Progenitor cell of endocrine pancreas (in vitro differentiated cells): ENCODE measurements at places on chromosomes 4 and X.

GRCh38 chr4:76197031-76197743 is 16.4 kb downstream of the SCARB2 start:
- DNase-seq = no peak

GRCh38 chr4:170398218-170398617 is 308.5 kb upstream of the AADAT start:
- no peak for DNase-seq

DNA sequence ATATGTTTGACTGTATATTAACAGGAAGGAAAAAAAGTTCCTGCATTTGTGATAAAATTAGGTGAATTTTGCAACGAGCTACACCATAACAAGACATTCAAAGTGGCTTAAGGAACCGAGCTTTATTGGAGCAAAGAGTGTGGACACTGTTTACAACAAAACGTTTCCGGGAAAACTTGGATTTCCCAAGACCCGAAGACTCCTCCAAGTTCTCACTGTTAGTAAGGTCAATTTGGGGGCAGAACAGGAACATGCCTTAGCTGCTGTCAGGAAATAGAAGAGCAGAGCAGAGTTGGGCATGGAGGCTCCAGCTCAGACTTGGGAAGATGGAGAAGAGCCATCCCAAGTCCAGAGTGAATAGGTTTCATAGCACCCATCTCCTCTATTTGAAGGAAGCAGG is 16.5 kb downstream of the ADH6 start:
- no peak for DNase-seq

DNA sequence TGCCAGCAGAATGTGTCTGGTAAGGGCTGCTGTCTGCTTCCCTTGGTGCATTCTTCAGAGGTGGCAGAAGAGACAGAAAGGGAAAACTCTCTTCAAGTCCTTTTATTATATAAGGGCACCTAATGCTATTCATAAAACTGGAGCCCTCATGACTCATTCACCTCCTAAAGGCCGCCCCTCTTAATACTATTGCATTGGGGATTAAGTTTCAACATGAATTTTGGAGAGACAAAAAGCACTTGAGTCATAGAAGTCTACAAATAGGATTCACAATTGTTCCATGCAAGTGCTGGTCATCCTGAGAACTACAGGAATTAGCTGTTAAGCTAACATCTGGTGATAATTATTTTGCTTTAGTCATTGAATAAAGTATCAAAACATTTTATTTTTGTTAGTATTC is 349.5 kb downstream of the HS3ST1 start:
- no peak for DNase-seq

GRCh38 chr4:73589887-73590801 is 30.1 kb downstream of the RASSF6 start:
- DNase-seq = no peak

DNA sequence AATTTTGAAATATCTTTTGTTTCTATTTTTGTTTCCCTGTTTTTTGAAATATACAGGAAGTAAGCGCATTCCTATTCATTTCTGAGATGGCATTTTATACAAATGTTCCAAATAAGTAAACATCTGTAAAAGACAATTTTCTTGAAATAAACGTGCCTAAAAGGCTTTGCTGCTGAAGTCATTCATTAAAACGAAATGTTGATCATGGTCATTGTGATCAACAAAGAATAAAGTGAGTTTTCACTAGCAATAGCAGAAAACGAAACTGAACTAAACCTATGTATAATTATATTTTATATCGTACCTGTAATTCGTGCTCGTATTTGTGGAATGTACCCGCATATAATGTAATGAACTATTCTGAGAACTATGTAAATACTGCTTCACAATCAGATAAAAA is 221.2 kb downstream of the MGST2 start:
- no peak for DNase-seq

- DNase-seq = no peak
Observed at GRCh38 chr4:139887962-139888735, 222.5 kb downstream of the MGST2 start.

DNA sequence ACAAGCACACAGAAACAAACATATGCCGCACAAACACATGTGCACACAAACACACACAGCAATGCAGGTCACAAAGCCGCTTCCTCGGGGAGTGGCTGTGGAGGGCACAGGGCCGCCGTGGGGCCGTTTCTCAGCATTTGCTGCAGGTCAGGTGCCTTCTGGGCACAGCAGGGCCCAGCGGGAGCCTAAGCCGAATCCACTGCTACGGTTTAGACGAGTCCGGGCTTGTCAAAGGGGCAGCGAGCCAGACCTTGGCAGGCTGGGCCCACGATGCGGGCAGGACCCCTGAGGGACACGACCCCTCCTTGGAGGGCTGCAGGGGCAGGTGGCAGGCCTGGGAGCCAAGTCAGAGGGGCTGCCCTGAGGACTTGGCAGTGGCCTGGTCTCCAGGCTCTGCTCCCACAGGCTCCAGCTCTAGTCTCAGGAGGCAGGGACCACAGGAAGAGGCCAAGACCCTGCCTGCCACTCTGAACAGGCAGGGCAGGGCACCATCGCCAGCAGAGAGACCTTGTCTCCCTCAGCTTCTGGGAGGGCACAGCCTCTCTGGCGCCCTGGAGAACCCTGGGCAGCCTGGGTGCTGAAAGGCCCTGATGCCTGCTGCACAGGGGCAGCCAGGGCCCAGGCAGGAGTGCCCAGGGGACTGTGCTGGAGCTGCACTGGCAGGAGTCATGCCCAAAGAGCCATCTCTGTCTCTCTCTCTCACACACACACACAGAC is 5.5 kb upstream of the ATP2B3 start:
- DNase-seq = no peak

DNA sequence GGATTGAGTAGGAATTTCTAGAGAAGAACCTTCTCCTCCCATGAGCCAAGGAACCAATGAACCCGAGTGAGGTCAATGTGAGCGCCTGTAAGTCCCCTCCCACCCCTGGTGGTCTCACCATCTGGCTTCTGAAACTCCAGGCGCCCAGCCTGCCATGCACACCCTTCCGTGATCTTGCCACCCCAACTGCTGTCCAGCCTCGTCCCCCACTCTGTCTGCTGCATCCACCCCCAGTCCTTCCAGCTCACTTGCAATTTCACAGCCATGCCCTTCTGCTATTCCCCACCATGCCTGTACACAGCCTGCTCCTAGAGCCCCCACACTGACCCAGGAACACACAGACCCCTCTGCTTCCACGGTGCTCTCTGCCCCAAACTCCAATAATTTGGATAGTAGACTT is 323.7 kb downstream of the STK32B start:
- no peak for DNase-seq

DNA sequence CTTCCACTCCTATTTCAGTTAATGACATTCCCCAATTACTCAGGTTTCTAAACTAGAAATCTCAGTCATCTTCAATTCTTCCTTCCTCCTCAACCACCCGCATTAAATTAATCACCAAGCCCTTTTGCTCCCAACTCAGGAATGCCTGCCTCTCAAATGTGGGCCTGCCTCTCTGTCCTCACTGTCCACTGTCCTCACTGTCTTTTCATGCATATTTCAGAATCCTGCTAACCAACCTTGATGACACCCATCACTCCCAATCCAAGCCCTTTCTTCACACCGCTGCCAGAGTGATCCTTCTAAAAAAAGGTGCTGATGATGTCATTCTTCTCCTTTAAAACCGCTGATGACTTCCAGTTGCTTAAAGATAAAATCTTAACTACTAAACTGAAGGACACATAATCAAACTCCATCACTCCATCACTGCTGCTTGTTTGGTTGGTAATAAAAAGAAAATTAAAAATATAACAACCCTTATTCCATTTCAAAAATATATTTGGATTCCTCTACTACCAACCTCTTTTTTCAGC is 5.1 kb upstream of the APBB2 start:
- no peak for DNase-seq

GRCh38 chr4:26579169-26579568 is 4.7 kb upstream of the TBC1D19 start:
- DNase-seq = no peak

DNA sequence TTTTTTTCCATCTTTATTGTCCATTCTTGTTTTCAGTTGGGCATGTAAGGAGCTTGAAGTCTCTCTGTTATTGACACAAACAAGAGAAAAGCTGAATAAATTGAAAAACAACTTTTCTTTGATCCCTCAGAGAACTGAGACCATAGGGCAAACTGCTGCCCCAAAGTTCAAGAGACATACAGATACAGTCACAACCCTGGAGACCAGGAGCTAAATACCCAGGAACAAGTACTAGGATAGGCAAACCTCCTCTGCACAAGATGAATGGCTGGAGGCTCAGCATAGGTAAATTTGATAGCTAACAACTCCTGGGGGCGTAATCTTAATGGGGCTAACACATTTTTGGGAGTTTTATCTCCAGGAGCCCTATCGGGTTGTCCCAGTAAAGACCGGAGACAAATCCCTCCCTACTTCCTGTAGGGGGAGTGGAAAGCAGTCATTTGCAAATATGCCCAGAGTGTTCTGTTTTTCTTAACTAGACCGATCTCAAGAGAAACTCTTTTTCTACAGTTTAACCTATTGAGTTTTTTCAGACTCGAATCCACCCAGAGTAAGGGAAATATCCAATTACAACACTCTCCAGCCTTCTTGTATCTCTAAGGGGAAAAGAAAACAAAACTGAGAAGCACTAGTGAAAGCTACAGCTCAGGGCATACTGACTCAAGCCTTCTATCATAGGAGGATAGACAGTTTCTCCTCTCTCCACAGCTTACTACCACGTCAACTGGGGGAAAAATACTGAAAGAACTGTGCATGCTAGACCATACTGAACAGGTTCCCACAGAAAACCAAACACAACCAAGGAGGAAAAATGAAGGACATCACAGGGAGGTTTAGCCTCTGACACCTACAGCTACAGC is 23.1 kb downstream of the MAGEA8 start:
- DNase-seq = no peak

DNA sequence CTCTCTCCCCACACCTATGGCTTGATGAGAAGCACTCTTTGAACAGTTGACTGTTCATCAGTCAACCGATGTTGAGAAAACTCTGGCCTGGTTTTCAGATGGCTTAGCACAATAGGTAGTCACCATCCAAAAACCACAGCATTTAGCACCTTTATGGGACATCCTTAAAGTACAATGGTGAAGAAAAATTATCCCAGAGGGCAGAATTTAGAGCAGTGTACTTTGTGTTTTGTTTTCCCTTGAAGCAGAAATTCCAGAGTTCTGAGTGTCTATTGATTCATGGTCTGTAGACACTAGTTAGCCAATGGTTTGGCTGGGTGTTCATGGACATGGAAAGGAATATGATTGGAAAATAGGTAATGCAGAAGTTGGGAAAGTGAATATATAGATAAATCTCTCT is 487.0 kb downstream of the PDHA2 start:
- DNase-seq = no peak
